Activated CD4-positive, alpha-beta T cell treated with anti-CD3 and anti-CD28 coated beads, Interleukin-2, amount 50 U/mL, for 1 hour (primary cell): ENCODE measurements at places on chromosomes 4 and X.

- DNase-seq, result no peak
Measured at GRCh38 chrX:25207803-25208475, 192.2 kb upstream of the ARX start.

DNA sequence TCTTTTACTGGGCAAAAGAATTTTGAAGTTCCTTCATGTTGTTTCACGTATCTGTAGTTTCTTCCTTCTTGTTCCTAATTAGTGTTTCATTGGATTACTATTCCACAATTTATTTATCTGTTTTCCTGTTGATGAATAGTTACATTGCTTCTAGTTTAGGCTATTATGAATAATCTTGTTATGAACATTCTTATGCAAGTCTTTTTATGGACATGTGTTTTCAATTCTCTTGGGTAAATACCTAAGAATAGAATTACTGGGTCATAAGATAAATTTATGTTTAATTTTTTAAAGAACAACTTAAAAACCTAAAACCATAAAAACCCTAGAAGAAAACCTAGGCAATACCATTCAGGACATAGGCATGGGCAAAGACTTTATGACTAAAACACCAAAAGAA lies 70.9 kb upstream of the RXFP1 start:
- DNase-seq, result no peak

GRCh38 chr4:152264106-152264505 lies 271.8 kb downstream of the FBXW7 start:
- no peak for DNase-seq

DNA sequence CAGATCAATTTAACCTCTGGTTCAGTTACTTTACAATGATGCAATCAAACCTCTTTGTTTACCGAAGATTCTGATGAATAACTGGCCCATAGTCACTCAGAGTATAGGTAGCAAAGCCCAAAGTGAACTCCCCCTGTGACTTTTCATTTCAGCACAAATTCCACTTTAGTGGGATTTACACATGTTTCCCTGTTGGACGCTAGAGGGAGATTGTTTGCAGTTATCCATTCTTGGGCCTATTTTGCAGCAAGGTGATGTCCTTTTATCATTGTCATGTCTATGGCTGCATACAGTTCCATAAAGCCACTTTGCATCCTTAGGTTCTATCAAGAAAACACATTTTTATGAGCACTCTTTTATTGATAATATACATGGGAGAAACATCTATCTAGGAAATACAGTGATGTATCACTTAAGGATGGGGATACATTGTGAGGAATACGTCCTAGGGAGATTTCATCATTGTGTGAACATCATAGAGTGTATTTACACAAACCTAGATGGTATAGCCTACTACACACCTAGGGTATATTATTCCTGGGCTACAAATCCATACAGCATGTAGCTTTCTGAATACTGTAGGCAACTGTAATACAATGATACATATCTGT lies 14.5 kb upstream of the DKK2 start:
- DNase-seq, result no peak

DNA sequence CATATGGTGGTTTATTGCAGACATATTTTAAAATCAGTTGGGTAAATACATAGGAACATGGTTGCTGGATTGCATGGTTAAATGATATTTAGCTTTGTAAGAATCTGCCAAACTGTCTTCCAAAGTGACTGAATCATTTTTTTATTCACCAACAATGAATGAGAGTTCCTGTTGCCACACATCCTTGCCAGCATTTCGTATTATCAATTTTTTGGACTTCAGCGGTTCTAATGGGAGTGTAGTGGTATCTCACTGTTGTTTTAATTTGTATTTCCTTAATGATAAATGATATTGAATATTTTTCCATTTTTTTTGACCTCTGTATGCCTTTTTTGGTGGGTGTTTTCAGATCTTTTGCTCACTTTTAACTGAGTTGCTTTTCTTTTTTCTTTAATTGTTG lies 1.4 kb upstream of the MTHFD2L start:
- no peak for DNase-seq

DNA sequence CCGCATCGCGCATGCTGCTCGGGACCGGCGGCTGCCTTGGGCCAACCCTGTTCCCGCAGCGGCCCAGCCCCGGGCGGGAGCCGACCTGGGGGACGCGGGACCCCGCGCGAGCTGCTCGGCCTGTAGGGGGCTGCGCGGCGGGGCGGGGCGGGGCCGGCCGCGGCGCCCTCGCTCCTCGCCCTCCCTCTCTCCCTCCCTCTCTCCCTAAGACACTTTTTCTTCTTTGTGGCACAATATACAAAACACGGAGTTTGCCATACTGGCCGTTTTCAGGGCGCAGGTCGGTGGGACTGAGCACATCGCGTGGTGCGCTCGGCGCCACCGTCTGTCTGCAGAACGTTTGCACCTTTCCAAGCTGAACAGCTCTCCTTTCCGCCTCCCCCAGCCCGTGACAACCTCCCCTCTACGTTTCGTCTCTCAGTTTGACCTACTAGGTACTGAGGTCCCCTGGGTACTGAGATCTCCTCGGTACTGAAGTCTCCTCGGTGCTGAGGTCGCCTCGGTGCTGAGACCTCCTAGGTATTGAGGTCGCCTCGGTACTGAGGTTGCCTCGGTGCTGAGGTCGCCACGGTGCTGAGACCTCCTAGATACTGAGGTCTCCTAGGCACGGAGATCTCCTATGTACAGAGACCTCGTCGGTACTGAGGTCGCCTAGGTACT lies 261.1 kb upstream of the PLCXD1 start:
- DNase-seq, result peak; percentile 8

DNA sequence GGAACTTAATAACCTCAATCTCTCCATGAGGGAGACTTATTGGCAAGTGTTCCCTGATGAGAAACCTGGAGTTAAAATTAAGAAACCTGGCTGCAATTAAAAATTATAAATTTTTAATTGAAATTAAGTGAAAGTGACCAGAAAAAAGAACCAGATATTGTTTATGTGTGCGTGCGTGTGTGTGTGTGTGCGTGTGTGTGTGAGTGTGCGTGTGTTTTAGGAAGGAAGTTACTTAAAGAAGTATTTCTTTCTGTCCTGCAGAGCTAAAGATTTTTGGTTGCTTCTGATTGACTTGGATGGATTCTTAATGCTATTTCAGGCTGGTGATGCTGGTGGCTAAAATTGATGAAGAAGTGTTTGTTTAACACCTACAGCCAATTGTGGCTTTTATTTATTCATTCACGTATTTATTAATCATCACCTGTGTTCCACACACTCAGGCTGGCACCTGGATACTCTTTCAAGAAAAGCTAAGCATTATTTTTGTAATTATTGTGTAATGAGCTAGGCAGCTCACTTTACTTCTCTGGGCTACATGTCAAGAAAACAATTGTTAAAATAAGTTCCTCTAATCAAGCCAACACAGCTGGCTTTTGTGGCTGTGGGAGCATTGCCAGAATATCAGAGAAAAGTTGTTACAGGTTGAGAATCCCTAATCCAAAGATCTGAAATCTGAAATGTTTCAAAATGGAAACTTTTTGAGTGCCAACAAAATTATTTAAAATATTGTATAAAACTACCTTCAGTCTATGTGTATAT lies 68.5 kb downstream of the CEP44 start:
- no peak for DNase-seq

GRCh38 chr4:142815834-142816233 lies 30.3 kb downstream of the INPP4B start:
- DNase-seq, result no peak

GRCh38 chr4:42658261-42658660 lies 1.4 kb upstream of the ATP8A1 start:
- no peak for DNase-seq

GRCh38 chr4:14249226-14249625 lies 621.7 kb upstream of the BOD1L1 start:
- no peak for DNase-seq

GRCh38 chr4:102541697-102542096 lies 40.5 kb downstream of the NFKB1 start:
- no peak for DNase-seq

- no peak for DNase-seq
Measured at GRCh38 chr4:72768364-72768763, 199.3 kb upstream of the ADAMTS3 start.

DNA sequence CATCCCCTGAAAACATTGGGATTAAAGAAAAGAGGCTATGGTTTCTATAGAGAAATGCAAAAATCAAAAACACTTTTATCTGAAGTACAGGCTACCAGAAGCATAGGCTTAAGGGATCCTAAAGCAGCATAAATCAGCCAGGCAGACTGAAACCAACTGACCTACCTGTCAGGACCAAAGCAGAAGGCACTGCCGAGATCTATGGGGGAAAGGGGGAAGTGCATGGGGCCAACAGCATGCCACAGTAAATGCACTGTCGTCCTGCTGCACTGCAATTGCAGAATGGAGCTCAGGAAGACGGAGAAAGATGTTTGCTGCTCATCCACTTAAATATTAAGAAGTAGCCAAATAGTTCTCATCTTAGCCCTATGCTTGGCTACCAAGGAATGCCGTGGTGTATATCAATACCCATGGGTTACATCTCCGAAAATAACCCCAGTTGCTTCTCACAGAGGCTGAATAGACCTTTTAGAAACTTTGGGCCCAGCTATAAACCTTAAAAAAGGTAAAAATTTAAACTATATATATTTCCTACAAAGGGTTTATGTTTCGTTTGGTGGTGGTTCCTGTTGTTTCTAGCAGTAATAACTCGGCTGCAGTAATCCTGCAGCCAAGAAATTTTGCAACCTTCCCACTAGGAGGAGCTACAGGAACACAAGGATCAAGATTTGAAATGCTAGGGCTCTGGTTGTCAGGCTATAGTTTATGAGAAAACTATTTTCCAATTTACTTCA lies 312.2 kb upstream of the DIAPH2 start:
- DNase-seq, result no peak

DNA sequence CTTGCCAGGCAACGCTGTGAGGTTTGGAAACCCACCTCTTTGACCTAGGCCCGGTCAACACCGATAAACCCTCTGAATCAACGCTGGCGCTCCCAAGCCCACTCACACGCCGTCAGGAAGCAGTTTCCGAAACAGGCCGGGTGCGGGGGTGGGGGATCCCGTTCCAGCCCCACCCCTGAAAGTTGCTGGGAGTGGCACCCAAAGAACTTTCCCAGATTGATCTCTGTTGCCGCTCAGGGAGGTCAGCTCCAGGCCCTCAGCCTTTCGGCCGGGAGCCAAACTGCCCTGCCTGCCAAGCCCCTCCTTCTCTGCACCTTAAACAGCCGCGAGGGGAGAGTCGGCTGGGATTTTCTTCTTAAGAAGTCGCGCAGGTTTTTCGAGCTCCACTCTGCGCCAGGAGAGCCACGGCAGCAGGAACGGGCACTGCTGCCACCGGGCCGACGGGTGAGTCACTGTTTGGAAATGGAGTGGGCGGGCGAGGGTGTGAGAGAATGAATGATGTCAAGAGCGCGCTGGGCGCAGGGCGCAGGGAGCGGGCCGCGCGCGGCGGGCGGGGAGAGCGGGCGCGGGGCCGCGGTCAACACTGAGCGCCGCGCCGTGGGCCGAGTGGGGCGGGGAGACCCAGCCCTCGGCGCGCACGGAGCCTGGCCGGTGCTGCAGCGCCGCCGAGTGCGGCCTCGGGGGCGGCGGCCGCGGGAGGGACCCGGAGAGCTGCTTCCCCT lies at the start of gene SGMS2:
TSS of gene SGMS2 (plus strand) at position 583 of the 722 bp plus-strand sequence. CDS start 70,622 bp downstream, outside the sequence.
- DNase-seq, result peak; percentile 4

DNA sequence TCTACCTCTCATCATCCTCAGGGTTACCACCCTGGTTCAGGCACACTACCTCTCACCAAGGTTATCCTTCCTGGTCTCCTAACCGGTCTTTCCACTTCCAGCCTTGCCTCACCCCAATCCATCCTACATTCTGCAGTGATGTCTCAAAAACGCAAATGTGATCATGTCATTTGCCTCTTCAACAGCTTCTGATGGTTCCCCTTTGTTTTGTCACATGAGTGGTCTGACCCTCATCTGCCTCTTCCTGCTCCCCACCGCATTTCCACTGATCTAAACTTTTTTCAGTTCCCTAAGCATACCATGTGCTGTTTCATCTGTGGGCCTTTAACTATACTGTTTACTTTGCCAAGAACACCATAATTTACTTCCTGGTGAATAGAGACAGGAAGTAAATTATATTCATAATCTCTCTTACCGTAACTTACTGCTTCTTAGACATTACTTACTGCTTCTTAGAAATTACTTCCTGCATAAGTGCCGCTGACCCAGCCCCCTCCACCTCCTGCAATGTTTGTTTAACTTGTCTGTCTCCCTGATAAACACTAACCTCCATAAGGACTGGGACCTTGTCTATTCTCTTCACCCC lies 27.1 kb upstream of the NSUN7 start:
- DNase-seq, result no peak

- no peak for DNase-seq
Measured at GRCh38 chr4:98466868-98467599, 191.4 kb downstream of the TSPAN5 start.

- DNase-seq, result no peak
Measured at GRCh38 chrX:124223524-124223923, 108.9 kb upstream of the TEX13D start.

GRCh38 chr4:89722517-89722916 lies 114.4 kb downstream of the SNCA start:
- DNase-seq, result no peak

GRCh38 chr4:170001745-170002267 lies 24.4 kb downstream of the MFAP3L start:
- no peak for DNase-seq

GRCh38 chr4:22389240-22389870 lies 126.5 kb downstream of the ADGRA3 start:
- peak; percentile 3 for DNase-seq

- DNase-seq, result no peak
Measured at GRCh38 chr4:86432559-86433134, 72.8 kb upstream of the MAPK10 start.
